ENCODE measurements at places on chromosomes 5 and 9.

- DNase-seq, result peak; percentile 64
Measured at GRCh38 chr9:112348257-112349007, 15.0 kb upstream of the PTBP3 start.

- no peak for DNase-seq
Measured at GRCh38 chr9:24045150-24045549, 219.1 kb upstream of the ELAVL2 start.

DNA sequence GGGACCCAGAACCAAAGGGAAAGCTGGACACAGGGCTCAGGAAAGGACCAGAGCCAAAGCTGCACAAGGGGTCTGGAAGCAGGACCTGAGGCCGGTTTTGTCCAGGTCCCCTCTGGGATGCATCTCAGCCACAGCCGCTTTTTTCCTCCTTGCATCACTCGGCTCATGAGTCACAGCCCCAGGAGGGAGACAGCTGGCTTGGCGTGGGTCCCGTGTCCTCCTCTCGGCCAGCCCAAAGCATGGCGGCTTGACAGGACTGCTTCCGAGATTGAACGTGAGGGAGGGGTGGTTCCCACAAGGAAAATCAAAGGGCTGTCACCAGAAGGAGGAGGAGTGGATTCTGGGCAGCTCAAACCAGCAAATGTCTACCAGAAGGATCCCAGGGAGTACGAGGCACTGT is 56.7 kb upstream of the CPLX2 start:
- peak; percentile 88 for DNase-seq

- no peak for DNase-seq
Measured at GRCh38 chr9:27203783-27204182, 93.2 kb downstream of the EQTN start.

GRCh38 chr9:86471171-86471815 is 117.1 kb upstream of the TUT7 start:
- DNase-seq, result no peak
